T-helper 2 cell (primary cell): ENCODE measurements at places on chromosomes 1 and 21.

GRCh38 chr1:186327331-186327730, 47.7 kb downstream of the TPR start:
- no peak for DNase-seq

DNA sequence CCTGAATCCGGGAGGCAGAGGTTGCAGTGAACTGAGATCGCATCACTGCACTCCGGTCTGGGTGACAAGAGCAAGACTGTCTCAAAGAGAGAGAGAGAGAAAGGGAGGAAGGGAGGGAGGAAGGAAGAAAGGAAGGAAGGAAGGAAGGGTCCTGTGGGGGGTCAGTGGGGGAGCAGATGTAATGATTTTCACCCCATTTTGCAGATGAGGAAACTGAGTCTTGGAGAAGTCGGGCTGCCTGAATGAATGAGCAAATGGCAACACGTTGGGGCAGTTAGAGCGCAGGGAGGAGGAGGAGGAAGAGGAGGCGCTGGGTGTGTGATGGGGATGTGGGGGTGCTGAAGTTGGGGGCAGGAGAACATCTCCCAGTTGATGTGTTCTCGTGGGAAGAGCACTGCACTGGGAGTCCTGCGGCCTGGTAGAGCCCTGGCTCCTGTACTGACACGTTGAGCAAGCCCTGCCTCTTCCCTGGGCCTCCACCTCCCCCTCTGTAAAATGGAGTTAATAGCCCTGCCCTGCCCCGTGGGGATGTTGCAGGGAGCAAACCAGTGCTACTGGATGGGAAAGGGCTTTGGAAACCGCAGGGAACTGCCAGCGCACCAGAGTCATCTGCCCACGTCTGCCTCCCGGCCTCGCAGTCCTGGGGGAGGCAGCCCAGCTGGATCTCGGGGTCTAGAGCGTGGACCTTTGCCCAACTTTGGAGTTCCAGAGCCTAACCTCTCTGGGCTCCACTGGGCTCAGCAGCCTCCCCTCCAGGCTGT, 103.2 kb upstream of the CASZ1 start:
- no peak for DNase-seq

GRCh38 chr1:114302821-114303220, 149.2 kb upstream of the SYT6 start:
- DNase-seq = no peak

- DNase-seq = no peak
These were observed 110.7 kb upstream of the OLFM3 start for GRCh38 chr1:102107441-102107840.

GRCh38 chr1:18957136-18957521, 653 bp upstream of the IFFO2 start:
- DNase-seq = no peak

DNA sequence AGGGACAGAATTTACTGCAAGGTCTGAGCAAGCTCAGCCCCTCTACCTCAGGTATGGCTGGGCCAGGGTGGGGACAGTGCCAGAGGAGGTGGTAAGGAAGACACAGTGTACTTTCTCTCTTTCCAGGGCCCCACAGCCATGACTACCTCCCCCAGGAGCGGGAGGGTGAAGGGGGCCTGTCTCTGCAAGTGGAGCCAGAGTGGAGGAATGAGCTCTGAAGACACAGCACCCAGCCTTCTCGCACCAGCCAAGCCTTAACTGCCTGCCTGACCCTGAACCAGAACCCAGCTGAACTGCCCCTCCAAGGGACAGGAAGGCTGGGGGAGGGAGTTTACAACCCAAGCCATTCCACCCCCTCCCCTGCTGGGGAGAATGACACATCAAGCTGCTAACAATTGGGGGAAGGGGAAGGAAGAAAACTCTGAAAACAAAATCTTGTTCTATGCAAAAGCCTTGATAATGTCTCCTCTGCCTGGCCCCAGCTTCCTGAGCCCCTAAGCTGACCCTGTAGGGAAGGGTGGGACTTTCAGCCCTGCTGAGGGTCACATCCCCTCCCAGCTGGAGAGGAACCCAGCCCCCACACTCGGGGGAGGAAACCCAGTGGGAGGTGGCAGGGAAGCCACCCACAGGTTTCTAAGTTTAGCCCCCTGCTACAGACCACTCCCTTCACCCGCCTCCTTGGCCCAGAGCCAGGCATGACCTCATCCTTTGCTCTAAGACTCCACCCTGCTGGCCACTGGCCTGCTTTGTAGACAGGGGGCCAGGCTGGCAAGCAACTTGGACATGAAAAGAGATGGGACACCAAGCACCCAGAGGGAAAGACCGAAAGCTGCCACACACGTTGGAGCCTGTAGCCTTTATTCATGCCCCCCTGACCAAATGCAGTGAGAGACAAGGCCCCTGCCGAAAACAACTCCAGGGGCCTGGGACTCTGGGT, 6.4 kb downstream of the RHOC start:
- DNase-seq = peak; percentile 22

- DNase-seq = no peak
These were observed 35.7 kb downstream of the CTNNBIP1 start for GRCh38 chr1:9874412-9874811.

- no peak for DNase-seq
These were observed at the start of gene PCSK9 for GRCh38 chr1:55039342-55040082. Gene PCSK9, plus strand, starts transcription at chr1:55039548. Its CDS starts 290 bp downstream, at chr1:55039838.

DNA sequence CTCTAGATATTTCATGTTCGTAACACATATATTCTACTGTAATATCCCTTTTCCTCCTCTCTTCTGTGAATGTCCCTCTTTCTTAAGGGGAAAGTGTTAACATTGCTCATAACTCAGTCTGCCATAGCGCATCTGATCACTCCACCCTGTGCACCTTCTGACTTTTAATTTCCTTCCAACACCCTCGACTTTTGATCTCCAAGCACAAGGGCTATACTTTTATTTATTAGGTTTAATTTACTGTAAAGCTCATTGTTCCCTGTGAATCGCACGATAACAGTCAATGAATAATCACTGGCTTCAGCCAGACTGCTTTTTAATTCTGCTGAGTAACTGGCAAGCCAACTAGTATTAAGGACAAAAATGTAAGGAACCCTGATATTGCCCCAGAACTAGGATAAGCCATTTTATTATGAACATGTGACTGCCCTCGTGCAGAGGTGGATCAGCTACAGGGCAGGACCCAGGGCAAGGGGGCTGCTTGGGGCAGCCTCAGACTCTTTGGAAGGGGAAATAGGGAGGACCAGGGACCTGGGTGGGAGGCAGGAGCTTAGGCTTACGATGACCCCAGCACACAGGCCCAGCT, 2.6 kb upstream of the ETS2 start:
- DNase-seq = no peak

DNA sequence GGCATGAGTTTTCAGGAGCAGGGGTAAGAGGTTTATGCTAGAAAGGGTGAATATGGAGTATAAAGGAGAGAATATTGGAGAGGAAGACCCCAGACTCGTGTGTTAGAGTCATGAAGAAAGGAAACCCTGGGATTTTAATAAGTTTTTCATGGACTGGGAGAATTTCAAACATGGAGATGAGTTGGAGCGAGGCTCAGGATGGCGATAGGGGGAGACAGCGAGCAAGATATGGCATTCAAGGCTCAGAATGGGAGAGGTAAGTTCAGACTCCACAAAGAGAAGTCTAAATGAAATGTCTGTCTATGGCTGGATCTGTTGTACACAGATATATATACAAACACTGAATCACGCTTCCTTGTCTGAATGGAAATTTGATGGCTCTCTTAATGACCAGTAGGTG, 92.5 kb downstream of the LRRC40 start:
- no peak for DNase-seq

DNA sequence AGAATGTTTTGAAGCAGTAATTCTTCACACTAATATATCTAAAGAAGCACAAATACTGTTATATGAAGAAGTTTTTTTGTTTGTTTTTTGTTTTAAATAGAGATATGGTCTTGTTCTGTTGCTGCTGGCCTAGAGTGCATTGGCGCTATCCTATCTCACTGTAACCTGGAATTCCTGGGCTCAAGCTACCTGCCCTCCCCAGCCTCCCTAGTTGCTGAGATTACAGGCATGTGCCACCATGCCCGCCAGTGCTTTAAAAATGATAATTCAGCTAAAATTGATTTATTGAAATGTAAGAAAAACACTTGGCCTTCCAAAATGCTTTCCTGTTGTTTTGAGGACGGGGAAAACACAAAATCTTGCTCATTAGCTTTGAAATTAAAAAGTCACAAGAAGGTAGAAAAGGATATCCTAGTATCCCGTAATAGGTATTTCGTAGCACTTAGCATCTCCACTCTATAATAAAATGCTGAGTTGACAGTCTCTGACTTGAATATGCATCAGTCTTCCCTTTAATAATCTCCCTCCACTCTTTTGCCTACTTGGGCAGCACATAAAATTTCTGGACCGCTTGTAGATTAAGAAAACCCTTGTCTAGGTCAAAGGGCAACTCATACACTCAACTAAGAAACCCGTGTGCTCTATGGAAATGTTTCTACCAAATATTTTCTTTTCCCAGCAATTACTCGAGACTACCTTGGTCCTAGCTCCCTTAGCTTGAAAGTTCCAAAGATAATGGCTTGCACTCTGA, 1.3 kb downstream of the SCYL3 start:
- no peak for DNase-seq

DNA sequence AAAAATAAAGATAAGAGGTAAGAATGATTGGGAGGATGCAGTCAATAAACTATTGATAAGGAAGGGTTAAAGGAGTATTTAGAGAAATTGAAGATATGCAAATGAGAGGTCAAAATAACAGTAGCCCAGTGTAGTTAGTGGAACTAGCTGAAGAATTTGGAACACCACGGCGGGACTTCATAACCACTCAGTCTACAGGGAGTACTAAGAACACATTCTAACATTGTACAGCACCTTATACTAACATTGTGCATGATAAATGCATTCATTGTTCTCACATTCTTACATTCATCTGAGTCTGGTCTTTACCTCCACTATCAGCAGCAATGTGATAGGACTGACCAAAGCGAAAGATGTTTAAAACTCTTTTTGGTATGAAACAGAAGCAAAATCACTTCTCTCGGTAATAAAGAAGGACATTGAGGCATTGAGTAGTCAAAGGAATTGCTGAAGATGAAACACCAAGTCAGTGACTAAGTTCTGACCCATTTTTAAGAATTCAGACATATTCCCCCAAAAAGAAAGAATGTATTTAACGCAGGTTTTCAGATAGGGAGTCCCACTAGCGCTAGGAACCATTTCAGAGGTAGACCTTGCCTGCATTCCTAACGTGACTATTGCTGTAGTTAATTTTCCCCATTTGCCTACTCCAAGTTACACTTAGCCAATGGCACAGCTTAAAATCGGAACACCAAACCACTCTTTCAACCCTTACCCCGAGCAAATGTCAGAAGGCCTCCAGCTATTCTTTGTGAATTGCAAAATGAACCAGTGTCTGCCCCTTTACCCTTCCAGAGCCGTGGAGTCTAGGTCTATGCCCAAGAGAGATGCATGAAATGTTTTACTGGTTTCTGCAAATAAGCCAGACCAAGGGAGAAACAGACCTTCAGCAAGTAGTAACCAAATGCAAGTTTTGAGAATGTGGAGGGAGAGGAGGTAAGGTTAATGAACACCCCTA, 108.8 kb upstream of the IRF2BP2 start:
- no peak for DNase-seq

GRCh38 chr1:18901952-18902522, 318 bp downstream of the ALDH4A1 start:
- DNase-seq = no peak

DNA sequence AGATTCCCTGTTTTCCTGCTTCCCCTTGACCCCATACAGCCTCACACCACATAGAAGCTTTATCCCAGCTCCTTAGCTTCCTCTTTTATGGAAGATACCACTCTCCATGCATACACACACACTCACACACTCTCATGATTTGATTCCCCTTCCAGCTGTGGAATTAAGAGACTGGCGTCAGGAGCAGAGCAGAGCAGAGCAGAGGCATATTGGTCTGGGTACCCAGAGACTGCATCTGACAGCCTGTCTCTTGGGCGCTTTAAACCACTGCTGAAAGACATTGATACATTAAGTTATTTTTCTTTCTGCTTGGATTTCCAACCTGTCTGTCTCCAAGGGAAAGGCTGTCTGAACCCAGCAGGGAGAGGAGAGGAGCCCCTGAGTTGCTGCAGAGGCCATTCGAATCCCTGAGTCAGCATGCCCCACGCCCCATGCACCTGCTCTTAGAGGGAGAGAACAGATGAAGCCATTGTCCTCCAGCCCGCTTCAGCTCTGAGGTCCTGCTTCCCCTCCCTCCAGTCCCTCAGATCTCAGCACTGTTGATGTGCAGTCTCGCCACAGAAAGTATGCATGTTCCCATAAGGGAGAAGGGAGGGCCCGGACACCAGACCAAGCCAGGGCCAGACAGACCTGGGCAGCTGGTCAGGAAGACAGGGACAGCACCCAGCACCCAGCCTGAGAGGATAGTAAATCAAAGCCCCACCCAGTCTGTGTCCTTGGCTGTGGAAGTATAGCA, 66.7 kb upstream of the GJB5 start:
- no peak for DNase-seq

DNA sequence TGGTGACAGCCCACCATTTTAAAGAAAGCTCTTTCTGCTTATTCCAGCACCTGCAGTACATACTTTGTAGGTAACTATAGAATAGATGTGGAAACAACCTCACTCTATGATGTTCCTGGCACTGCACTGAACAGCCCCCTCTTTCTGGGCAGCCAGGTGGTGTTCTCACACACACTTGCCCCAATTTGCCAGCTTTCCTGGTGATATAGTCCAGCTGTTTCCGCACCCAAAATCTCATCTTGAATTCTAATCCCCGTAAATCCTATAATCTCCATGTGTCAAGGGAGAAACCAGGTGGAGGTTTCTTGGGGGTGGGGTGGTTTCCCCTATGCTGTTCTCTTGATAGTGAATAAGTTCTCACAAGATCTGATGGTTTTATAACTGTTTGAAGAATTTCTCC, 102.2 kb downstream of the FCRL5 start:
- DNase-seq = no peak

GRCh38 chr1:150765296-150765976, at the start of gene CTSS:
Gene CTSS, minus strand, starts transcription at chr1:150765778. Its CDS starts 1,015 bp downstream, at chr1:150764763.
- DNase-seq = no peak

- DNase-seq = no peak
These were observed 131.4 kb upstream of the USP24 start for GRCh38 chr1:55346586-55346985.

DNA sequence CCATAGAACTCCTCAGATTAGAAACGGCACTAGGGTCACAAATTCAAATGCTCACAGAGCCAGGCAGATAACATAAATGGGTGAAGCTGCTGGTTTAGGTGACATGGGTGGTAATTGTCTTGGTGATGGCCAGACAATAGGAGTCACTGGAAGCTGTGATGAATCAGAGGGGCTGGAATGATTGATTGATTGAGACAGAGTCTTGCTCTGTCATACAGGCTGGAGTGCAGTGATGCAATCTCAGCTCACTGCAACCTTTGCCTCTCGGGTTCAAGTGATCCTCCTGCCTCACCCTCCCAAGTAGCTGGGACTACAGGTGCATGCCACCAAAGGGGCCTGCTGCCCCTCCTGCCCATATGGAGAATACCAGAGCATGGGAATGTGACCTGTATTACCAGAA, 63.0 kb downstream of the HIVEP3 start:
- no peak for DNase-seq

- DNase-seq = no peak
These were observed 14.3 kb downstream of the IER5 start for GRCh38 chr1:181102841-181103240.

GRCh38 chr1:209769971-209770370, 14.1 kb downstream of the TRAF3IP3 start:
- DNase-seq = no peak
